ENCODE measurements at places on chromosomes 7 and 10. TPM values are rescaled to one million over a fixed set of nuclear protein-coding genes. Genes with fewer than 3 reads are reported as not detected.

Gene DDC
- not detected for total RNA-seq

Gene SUN3
- total RNA-seq: not detected

Gene SFTPA2
- total RNA-seq: 0.16 TPM

Gene SCIN
- total RNA-seq: 5.8 TPM

Gene GLI3
- 16.0 TPM for total RNA-seq

Gene OR2A1
- not detected for total RNA-seq

Gene RBM33
- total RNA-seq: 34.3 TPM

Gene RNF133
- total RNA-seq: not detected

Gene PHKG1
- total RNA-seq: not detected

Gene CUZD1
- 0.31 TPM for total RNA-seq

Gene TMEM140
- 21.8 TPM for total RNA-seq

Gene PLXNA4
- 9.2 TPM for total RNA-seq

Gene TMEM236
- 0.94 TPM for total RNA-seq

Gene C10orf105
- total RNA-seq: not detected

Gene CYP2C8
- not detected for total RNA-seq

Gene C10orf90
- total RNA-seq: not detected

Gene PHF14
- 28.5 TPM for total RNA-seq

Gene PILRA
- total RNA-seq: 2.5 TPM

Gene EMX2
- 0.89 TPM for total RNA-seq

Gene GRM3
- total RNA-seq: not detected

Gene MET
- 21.1 TPM for total RNA-seq

Gene CYP26C1
- not detected for total RNA-seq

Gene STEAP4
- 21.5 TPM for total RNA-seq

Gene TCF7L2
- total RNA-seq: 21.8 TPM

Gene UTF1
- not detected for total RNA-seq

Gene CPXM2
- total RNA-seq: 57.1 TPM

Gene LOXL4
- 19.1 TPM for total RNA-seq

Gene GPC2
- total RNA-seq: 3.4 TPM

Gene MMP21
- 0.13 TPM for total RNA-seq

Gene PTER
- 12.1 TPM for total RNA-seq

Gene HDAC9
- total RNA-seq: 51.2 TPM

Gene HSPA12A
- 26.3 TPM for total RNA-seq
